ENCODE measurements at places on chromosomes 4 and X.

- no peak for DNase-seq
Measured at GRCh38 chr4:42331914-42332368, 65.3 kb upstream of the SHISA3 start.

DNA sequence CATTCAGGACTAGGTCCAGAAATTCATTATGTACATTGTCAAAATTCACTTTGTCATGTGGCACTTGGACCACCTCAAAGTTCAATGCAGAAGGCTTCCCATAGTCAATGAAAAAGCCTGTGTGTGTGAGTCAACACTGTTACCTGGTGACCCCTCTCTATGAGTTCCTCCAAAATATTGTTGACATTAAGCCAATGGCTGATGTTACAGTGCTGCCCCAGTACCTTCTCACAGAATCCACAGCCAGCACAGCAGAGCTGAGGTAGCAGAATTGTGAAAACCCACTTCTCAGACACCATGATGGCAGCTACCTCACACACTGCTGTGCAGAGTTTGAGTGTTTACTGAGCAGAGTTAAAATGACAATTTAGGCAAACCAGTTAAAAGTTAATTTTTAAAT is 22.4 kb upstream of the UGT2B4 start:
- DNase-seq = no peak

- DNase-seq = no peak
Measured at GRCh38 chr4:187469627-187470026, 525.9 kb upstream of the ZFP42 start.

GRCh38 chr4:42646013-42646784 is 10.7 kb downstream of the ATP8A1 start:
- DNase-seq = no peak

DNA sequence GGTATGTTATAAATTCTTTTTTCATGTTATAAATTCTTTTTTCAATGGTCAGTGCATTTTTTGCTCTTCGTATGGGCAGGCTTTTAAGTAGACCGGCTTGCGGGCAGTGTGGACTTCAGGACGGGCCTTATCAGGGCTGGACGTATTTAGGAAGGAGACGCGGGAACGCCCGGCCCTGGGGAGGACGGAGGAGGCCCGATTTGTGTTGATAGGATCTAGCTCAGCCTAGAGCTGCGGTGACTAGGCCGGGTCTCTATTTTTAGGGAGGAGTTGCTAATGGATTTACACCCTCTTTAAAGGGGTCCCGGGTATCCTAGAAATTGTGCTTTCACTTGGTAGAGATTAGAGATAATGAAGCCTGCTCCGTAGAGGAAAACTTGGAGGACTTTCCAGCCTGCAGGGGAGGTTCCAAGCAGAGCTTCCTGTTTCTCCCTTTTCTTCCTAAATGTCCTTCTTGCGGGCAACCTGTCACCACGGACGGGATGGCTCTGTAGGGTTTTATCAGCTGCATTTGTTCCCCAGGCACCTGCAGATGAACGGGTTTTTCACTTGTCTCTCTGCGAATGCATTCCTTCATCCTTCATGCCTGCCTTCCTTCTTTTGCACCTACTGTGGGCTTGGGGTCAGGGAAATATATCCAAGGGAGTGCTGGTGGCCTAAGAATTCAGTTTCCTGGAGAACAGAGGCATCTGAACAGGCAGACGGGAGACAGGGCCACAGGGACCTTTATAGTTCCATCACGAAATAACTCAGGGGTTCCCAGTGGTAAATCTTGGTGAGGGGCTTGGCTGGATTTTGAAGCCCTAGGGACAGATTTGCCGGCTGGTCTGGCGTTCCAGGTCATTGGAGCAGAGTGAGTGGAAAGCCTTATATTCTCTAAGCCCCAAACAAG is 1.4 kb downstream of the CD99 start:
- no peak for DNase-seq

DNA sequence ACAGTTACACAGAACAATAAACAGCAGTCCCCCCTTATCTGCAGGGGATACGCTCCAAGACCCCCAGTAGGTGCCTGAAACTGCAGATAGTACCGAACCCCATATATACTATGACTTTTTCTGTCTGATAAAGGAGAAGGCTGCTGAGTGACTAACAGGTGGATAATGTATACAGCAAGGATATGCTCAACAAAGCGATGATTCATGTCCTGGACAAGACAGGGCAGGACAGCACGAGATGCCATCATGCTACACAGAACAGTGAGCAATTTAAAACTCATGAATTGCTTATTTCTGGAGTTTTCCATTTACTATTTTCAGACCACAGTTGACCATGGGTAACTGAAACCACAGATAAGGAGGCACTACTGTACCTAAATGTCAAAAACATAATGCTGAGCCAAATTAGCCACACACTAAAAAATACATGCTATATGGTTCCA is 76.1 kb downstream of the MANBA start:
- no peak for DNase-seq

DNA sequence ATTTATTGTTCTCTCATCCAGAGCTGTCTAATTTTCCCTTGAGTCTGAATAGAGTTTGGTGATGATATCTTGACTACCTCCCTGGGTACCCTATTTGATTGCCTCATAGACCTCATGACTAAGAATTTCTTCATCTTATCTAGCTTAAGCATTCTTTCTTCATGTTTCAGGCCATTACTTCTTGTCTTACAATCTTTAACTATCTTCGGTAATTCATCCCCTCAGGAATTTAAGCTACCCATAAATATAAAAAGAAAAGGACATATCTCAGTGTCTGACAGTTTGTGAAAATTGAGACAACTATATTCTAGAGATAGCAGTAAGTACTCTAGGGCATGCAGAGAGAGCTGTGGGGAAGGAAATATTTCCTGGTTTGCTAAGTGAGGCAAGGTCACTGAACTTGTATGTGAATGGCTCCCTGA is 466.1 kb upstream of the GRID2 start:
- DNase-seq = no peak

- DNase-seq = no peak
Measured at GRCh38 chr4:27046851-27047250, 186.2 kb downstream of the STIM2 start.

DNA sequence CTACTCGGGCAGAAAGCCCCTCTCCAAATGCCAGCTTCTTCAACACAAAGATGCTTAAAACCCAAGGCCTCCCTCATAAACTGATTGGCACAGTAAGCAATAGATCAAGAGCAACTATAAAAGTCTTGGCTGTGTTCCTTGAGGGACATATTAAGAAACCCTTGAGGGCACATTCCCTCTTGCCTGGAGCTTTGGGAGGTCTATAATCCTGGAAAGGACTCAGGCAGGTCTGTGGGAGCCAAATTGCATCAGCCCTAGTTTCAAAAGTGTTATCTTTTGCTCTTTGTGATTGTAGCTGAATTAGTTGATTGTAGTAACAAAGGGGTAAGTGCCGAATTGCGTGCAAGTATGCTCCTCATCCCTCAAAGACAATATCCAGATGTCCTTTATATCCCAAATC is 18.6 kb upstream of the SETD7 start:
- DNase-seq = no peak

DNA sequence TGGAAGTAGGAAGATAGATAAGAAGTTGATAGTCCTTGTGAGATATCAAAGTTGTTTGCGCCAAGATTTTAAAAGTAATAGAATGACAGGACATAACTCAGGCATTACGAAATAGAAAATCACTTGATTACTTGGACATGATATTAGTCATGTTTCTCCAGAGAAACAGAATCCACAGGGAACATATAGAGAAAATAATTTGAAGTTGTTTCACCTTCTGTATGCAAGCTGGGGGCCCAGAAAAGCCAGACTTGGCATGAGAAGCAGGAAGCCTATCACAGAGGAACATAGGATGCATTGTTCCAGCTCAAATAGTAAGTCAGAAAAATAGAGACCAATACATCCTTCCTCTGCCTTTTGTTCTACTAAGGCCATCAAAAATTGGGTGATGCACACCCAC is 715.9 kb downstream of the TECRL start:
- no peak for DNase-seq

- no peak for DNase-seq
Measured at GRCh38 chr4:52868133-52868532, 6.0 kb downstream of the RASL11B start.

DNA sequence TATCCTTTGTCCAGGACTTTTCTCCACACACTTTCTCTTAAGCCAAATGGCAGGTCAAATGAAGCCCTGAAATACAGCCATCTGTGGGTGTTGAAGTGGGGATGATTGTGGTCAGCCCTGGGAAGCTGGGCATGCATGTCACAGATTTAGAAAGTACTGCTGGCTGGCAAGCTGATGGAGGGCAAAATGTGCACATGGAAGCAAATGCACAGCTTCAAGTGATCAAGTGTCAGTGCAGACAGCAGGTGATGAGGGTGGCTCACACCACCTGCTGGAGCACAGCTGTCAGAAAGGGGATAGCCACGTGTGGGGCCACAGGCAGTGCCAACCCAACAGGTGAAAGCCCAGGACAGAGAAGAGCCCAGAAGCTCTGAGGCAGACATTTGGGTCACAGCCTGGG is 40.3 kb upstream of the ATXN3L start:
- no peak for DNase-seq

- no peak for DNase-seq
Measured at GRCh38 chr4:65559270-65559669, 111.0 kb downstream of the EPHA5 start.

DNA sequence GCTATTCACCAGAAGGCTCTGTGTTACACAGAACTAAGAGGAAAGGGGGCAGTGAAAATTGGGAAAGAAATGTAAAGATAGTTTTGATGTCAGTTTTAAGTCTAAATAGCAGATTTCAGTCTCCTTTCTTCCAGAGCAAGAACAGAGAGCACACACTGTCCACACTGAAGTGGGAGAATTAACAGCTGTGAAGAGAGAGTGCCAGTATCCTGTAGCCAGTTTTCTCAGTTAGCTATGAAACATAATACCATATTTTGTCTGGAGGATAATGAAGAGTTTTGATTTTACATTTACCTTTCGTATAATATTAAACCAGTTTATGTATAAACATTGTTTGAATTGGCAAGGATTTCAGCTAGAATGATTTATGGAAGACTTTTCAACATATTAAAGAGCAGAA is 35.1 kb downstream of the FBXO8 start:
- no peak for DNase-seq

- DNase-seq = no peak
Measured at GRCh38 chrX:10496345-10496965, 123.9 kb downstream of the MID1 start.

GRCh38 chr4:5368426-5368825 is 317.1 kb downstream of the STK32B start:
- no peak for DNase-seq

DNA sequence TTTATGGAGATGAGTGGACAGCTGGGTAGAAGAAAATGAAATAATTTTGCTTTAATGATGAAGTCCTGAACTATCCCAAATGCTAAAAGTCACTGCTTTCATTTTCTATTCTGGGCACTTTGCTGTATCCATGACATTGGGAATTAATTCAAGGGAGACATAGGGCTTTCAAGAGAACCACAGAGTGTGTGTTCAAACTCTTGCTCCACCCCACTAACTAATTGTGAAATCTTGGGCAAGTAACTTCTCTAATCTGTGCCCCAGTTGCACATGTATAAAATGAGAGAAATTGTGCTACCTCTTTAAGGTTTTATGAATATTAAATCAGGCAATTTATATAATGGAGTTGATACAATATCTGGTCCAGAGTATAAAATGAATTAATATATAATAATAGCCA is 1422.0 kb downstream of the ADGRL3 start:
- DNase-seq = no peak

DNA sequence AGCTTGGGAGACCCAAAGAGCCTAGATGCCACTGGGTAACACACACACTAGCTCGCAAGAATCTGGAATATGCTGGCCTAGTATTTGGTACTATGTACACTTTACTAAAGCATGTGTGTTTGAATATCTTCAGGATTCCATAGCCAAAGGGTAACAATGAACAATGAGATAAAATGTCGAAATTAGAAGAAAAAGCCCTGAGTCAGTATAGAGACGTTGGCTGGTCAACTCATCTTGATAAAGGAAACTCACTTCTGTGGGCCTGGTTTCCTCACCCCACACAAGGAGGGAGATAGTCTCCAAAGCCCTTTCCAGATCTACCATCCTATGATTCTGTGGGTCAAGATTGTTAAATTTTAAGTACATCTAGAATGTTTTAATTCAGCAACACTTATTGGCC is 6.9 kb downstream of the ZDHHC9 start:
- DNase-seq = no peak

GRCh38 chr4:87196927-87197326 is 23.5 kb downstream of the KLHL8 start:
- DNase-seq = no peak

GRCh38 chr4:26152056-26152455 is 168.8 kb upstream of the RBPJ start:
- no peak for DNase-seq

DNA sequence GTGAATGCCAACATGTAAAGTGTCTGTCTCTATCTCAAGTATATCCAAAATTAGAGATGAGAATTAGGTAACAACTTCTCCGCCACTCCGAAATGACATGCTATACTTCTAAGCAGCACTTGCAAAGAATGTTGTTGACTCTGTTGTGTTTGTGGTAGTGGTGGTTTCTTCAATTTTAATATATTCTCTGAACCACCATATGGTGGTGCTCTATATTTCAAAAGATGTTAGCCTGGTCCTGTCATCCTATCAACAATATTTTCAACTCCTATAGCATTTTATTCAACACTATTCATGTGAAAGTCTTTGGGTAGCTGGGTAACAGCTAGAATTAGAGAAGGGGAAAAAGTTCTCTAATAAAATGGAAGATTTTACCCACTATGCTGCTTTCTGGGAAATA is 1622.8 kb upstream of the IGFBP7 start:
- DNase-seq = no peak

- DNase-seq = no peak
Measured at GRCh38 chr4:73832651-73833237, 3.7 kb upstream of the CXCL6 start.

DNA sequence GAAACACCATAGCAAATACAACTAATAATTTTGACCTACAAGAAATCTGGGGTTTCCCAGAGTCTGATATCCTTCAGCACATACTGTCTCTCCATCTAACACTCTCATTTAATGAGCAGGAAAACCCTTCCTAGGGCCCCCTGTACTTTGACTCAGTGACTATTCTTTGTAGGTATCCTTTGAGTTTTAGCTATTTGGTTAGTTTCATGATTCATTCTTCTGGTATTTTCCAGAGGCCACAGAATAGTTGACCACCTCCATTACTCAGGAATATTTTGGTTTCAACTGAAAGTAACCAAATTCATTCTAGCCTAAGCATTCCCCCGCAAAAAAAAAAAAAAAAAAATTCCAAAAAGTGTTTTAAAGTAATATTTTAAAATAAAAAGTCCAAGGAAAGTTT is 140.0 kb downstream of the IDS start:
- DNase-seq = no peak

DNA sequence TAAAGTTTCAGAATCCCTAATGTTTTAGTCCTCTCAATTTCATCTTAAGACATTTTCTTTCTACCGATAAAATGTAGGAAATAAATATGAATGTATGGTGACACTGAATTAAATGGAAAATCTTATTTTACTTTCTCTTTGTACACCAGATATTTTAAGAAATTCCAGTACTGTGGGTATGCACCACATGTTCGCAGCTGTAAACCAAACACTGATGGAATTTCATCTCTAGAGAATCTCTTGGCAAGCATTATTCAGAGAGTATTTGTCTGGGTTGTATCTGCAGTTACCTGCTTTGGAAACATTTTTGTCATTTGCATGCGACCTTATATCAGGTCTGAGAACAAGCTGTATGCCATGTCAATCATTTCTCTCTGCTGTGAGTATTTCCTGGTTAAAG is 26.9 kb downstream of the C4orf46 start:
- no peak for DNase-seq

GRCh38 chrX:119997570-119997969 is 54.0 kb upstream of the NKAP start:
- DNase-seq = no peak
